ENCODE measurements at places on chromosomes 3 and 15. TPM values are rescaled to one million over a fixed set of nuclear protein-coding genes. Genes with fewer than 3 reads are reported as not detected.

GPR87 gene
- not detected for total RNA-seq

TGM4 gene
- total RNA-seq = not detected

WDR73 gene
- total RNA-seq = 26.6 TPM

SELENOK gene
- 28.2 TPM for total RNA-seq

EFHB gene
- 4.2 TPM for total RNA-seq

PLSCR2 gene
- total RNA-seq = not detected

ECE2 gene
- not detected for total RNA-seq

PRR20G gene
- total RNA-seq = not detected

TRAK1 gene
- total RNA-seq = 57.1 TPM

MESP2 gene
- total RNA-seq = 0.78 TPM

GOLGA6B gene
- total RNA-seq = not detected

TNFSF10 gene
- 4.3 TPM for total RNA-seq

CPN2 gene
- not detected for total RNA-seq

CCDC54 gene
- not detected for total RNA-seq

MKRN3 gene
- total RNA-seq = not detected

FMN1 gene
- 3.4 TPM for total RNA-seq

GPR171 gene
- total RNA-seq = not detected

DOCK3 gene
- 0.32 TPM for total RNA-seq

GOLGA6D gene
- not detected for total RNA-seq

TGM5 gene
- total RNA-seq = 0.22 TPM

LRTM1 gene
- total RNA-seq = not detected

TMEM207 gene
- not detected for total RNA-seq

TM4SF1 gene
- total RNA-seq = 630 TPM

DNAH12 gene
- total RNA-seq = 0.13 TPM

FGD5 gene
- total RNA-seq = 11.7 TPM

AGTR1 gene
- 0.43 TPM for total RNA-seq

PKM gene
- 2,152 TPM for total RNA-seq

NRROS gene
- total RNA-seq = 1.4 TPM

TF gene
- total RNA-seq = 0.43 TPM

PLXND1 gene
- 43.0 TPM for total RNA-seq

ZNF501 gene
- 9.5 TPM for total RNA-seq

GRAMD2A gene
- total RNA-seq = 1.0 TPM

EBLN2 gene
- 6.7 TPM for total RNA-seq

ARGFX gene
- not detected for total RNA-seq

SPSB4 gene
- total RNA-seq = 1.4 TPM

GASK1A gene
- total RNA-seq = 0.78 TPM

CCDC33 gene
- total RNA-seq = not detected

DPPA2 gene
- total RNA-seq = not detected

ALS2CL gene
- 4.9 TPM for total RNA-seq

CCDC191 gene
- 5.0 TPM for total RNA-seq

GP9 gene
- total RNA-seq = not detected

TMEM158 gene
- total RNA-seq = 0.65 TPM

KY gene
- total RNA-seq = 4.8 TPM

EFCAB12 gene
- 0.22 TPM for total RNA-seq

TRIM71 gene
- not detected for total RNA-seq

CILP gene
- 4.6 TPM for total RNA-seq

CHAC1 gene
- total RNA-seq = 9.8 TPM

CFAP100 gene
- total RNA-seq = not detected

GOLGA8B gene
- 44.4 TPM for total RNA-seq

KCNH8 gene
- total RNA-seq = not detected

RBP2 gene
- total RNA-seq = not detected

C3orf49 gene
- total RNA-seq = not detected

TBL1XR1 gene
- 541 TPM for total RNA-seq

HRH1 gene
- total RNA-seq = 34.6 TPM

ARL14 gene
- 0.11 TPM for total RNA-seq

GOLGA8J gene
- 0.52 TPM for total RNA-seq

UCN2 gene
- 0.13 TPM for total RNA-seq

Measured in articular chondrocyte of knee joint (primary cell).